ENCODE measurements at places on chromosomes 6 and 20.
A peak's percentile ranks its signal among the peaks of the same experiment; 100 is the strongest.

GRCh38 chr6:159163901-159164370 lies 5.3 kb upstream of the FNDC1 start:
- DNase-seq: peak; percentile 79

DNA sequence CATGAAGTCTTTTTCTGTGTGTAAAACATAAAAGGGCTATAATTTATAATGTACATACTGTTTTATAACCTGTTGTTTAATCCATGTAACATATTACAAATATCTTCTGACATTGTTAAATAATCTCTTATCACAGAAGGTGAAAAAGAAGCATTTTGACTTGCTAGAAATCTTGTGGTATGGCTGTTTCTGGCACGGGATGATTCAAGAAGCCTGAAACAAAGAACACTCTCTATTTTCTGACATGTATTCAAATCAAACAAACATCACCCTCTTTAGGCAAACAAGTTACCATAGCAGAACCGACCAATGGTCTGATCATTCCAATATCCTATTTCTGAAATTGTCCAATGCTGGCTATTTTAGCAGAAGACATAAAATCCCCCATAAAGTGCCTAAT lies 55.4 kb downstream of the HS3ST5 start:
- DNase-seq: no peak

DNA sequence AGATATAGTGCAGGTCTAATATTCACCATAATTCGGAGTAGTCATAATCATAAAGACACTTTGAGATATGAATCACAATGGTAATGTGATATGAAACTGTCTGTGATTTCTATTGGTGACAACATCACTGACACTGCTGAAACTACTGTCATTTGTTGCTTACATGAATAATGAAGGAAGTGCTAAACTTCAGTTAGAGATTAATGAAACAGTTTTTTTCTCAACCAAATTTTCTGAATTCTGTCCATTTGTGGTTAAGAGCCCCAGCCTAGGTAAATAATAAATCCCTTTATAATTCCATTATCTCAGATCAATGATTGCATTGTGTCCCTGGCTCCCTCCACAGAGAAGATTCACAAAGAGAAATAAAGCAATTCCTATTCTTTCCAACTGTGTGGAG lies 122.6 kb downstream of the HIVEP2 start:
- no peak for DNase-seq

DNA sequence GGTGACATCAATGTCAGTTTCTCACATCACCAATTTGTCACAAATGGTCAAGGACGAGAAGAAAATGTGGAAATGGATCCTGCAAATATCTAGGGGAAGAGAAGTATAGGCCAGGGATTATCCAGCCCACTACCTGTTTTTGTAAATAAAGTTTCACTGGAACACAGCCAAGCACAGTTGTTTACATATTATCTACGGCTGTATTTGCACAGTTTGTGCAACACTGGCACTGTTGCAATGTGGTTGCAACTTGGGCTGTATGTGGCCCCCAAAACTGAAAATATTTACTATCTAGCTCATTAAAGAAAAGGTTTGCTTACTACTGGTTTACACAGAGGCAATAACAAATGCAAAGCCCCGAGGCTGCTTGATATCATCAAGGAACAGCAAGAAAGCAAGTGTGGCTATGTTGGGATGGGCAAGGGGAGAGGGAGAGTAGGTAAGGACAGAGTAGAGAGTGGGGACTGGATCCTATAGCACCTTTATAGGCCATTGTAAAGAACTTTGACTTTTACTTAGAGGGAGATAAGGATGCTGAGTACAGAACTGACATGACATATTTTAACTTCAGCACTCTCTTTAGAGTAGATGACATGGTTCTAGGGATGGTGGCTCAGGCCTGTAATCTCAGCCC lies 11.8 kb upstream of the STXBP5 start:
- DNase-seq: no peak

- DNase-seq: no peak
Observed at GRCh38 chr6:70136996-70137395, 165.9 kb downstream of the COL9A1 start.

DNA sequence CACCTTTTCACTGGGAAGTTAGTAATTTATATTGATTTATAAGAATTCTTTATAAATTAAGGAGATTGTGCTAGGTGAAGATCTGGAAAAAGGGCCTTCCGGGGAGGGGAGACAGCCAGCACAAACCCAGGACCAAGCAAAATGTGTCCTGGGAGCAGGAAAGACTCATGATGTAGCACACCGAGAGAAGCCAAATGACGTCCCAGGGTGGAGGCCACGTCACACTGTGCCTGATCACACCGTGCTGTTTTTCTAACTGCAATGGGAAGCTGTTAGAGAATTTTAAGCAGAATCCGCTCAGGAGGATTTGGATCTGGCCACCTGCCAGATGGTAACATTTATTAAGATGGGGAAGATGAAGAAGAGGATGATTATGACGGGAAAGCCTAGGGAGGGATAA lies 72.7 kb upstream of the AKAP12 start:
- no peak for DNase-seq

- peak; percentile 21 for DNase-seq
Observed at GRCh38 chr6:142444881-142445301, 143.1 kb downstream of the ADGRG6 start.

GRCh38 chr6:103820148-103820547 lies 1039.6 kb downstream of the HACE1 start:
- no peak for DNase-seq

DNA sequence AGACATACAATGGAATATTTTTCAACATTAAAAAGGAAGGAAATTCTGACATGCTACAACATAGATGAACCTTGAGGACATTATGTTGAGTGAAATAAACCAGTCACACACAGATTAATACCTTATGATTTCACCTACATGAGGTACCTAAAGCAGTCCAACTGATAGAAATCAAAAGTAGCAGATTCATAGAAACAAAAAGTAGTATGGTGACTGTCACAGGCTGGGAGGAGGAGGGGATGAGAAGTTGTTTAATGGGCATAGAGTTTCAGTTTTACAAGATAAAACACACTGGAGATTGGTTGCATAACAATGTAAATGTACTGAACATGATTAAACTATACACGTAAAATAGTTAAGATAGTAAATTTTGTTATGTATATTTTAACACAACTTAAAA lies 48.5 kb upstream of the OLIG3 start:
- no peak for DNase-seq

DNA sequence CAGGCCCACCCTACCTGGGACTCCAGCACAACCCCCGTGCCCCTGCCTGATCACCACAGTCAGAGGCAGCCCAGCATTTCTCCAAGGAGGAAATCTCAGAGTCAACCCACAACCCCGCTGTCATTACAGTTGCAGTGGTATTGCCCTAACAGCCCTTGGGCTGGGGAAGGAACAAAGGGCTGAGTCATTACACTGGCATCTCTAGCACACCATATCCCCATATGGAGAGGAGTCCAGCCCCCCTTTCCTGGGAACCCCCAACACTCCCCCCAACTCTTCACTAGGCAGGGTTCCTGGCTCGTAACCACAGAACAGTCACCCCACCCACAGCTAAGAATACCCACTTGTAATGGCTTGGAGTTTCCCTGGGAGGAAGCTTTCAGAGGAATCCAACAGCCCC lies 149.4 kb upstream of the OGFRL1 start:
- DNase-seq: peak; percentile 20

DNA sequence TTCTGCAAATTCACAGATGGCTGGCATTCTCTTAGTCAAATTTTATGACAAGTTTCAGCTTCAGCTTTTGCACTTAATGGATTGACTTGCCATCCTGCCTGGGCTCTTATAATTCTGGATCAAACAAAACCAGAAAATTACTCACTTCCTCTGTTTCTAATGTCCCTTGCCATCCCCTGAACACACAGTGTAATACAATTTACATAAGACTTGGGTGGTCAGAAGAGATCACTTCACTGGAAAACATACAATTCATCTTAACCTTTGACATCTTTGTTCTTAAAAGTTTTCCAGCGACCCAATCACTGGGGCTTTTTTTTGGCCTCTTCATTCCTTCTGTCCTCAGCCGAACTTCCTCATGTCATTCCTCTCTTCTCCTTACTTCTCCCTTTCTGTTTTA lies 199.0 kb downstream of the ARHGAP18 start:
- no peak for DNase-seq

DNA sequence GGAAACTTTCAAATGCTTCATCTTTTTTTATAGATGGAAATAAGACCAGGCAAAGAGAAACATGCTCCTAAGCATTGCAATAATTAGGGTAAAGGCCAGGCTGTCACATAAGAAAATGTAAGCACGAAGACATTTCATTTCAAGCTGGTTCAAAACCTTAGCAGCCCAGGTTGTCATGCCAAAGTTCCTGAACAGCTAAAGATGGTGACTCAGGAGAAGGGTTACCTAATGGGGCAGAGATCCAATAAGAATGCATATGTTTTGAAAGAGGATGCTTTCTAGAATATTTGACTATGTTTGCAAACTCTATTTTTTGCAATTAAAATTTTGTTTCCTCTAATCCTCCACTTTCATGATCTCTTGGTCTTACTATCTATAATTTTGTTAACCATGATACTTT lies 65.6 kb upstream of the PHACTR2 start:
- no peak for DNase-seq

DNA sequence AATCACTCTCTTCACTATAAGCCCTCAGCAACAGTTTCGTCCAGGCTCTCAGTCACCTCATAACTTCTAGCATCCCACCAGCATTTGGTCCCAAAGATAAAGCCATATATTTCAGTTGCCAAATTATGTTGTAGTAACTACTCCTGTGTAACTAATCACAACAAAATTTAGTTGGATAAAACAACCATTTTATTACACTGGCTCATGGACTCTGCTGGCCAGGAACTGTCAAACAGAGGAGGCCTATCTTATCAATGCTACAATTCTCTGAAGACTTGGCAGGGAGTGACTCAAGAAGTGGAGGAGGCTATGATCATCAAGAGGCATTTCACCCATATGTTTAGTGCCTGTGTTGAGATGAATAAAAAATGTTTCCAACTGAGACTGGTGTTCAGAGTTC lies 1082.3 kb upstream of the GJE1 start:
- no peak for DNase-seq

GRCh38 chr20:58522666-58523065 lies 7.5 kb upstream of the APCDD1L start:
- no peak for DNase-seq

- DNase-seq: peak; percentile 18
Observed at GRCh38 chr20:17610566-17611289, 40.9 kb downstream of the DSTN start.

GRCh38 chr6:41288030-41288753 lies 1.7 kb upstream of the TREM1 start:
- no peak for DNase-seq

DNA sequence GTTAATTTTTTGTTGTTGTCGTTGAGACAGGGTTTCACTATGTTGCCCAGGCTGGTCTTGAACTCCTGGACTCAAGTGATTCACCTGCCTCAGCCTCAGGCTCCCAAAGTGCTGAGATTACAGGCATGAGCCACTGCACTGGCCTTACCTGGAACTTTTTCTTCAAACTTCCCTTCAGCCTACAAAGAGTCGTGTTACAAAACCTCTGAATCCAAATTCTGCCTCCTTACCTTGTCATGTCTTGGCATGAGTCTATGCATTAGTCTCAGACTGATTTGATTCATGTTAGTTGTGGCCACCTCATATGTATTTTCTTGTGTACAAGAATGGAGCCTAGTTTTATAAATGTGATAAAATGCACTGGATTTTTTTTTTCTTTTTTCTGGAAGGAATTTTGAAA lies 172.1 kb downstream of the PRL start:
- no peak for DNase-seq

GRCh38 chr20:31474097-31474436 lies 860 bp downstream of the DEFB124 start:
- DNase-seq: no peak

- DNase-seq: peak; percentile 37
Observed at GRCh38 chr6:143784316-143784715, 58.8 kb upstream of the LTV1 start.

- DNase-seq: no peak
Observed at GRCh38 chr20:63433756-63434531, 38.5 kb downstream of the KCNQ2 start.

- peak; percentile 77 for DNase-seq
Observed at GRCh38 chr6:26175428-26176181, 88.4 kb downstream of the HFE start.

DNA sequence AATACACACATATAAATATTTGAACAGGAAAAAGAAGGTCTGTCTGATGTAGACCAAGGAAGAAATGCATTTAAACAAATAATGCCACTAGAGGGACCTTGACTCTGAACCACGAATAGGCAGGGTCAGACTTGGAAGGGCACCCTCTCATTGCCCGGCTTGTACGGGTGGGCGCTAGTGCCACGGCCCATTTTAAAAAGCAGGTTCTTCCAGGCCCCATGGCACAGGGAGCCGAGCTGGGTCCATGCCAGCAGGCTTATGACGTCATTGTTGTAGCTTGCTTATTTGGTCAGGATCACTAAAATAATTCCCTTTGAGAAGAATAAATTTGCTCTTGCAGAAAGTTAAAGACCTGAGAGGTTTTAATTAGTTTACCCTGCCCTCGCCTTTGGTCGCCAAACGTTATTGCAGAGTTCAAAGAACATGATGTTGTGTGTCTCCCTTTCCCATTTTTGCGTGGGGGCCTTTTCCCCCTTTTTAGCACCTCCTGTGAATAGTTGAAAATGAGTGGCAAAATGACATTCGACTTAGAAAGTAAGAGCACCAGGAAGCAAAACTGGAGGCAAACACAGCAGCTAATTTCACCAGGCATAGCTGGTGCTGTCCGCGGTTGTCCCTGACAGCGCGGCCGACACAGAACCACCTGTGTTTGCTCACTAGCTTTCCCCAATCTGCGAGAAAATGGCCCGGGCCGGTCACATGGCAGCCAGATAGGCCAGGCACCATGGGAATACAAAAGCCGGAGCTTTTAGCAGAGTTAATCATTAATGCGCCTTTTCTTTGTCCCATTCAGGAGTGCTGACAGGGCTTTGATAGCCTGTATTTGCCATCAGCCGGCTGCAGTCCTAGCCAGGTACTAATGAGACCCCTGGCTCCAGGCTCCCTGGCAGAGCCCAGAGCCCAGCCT lies 93.8 kb downstream of the FOXA2 start:
- no peak for DNase-seq

DNA sequence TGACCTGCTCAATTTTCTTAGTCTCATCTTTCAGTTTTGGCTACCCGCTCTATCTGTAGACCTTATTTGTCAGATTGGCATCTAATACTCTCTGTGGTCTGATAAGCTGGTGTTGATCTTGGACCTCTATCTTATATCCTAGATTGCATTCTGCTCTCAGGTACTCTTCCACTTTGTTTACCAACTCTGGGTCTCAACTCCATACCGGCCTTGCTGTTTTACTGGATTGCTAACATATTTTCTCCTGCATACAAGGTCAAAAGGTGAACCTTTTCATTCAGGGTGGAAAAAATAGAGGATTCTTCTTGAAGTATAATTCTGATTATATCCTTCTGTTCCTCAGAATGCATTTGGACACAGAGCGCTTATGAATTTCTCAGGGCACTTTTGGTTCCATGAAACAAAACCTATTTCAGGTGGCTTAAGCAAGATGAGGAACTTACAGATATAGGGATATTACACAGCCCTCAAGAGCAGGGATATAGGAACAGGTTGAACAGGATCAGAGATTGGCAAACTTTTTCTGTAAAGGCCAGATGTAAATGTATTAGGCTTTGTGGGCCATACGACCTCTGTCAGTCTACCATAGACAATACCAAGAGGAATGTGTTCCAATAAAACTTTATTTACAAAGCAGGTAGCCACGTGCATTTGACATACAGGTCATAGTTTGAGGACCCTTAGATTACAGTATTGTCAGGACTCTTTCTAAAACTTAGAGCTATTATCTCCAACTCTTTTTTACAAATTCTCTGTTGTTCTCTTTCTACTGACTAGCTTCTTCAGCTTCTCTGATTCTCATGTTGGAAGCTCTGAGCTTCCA lies 2.5 kb upstream of the SH3BGRL2 start:
- DNase-seq: no peak

Data from AG10803 (cell line).